EL (cell line): ENCODE measurements at places on chromosomes 7 and 10.

GRCh38 chr7:107228291-107228690 is 59.5 kb downstream of the HBP1 start:
- no peak for DNase-seq

- DNase-seq = no peak
Measured at GRCh38 chr10:1241973-1242935, 186.1 kb downstream of the WDR37 start.

- peak; percentile 80 for DNase-seq
Measured at GRCh38 chr10:110056822-110057221, 49.0 kb downstream of the ADD3 start.

DNA sequence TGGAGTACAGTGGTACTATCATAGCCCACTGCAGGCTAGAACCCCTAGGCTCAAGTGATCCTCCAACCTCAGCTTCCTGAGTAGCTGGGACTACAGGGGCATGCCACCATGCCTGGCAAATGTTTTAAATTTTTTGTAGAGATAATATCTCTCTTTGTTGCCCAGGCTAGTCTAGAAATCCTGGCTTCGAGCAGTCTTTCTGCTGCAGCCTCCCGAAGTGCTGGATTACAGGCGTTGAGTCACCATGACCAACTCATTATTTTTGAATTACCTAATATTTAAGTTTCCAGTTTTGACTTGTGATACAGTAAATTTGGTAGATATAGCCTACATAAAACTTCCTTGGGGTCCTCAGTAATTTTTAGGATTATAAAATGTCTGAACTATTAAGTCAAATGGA is 74.1 kb downstream of the RUNDC3B start:
- peak; percentile 72 for DNase-seq

DNA sequence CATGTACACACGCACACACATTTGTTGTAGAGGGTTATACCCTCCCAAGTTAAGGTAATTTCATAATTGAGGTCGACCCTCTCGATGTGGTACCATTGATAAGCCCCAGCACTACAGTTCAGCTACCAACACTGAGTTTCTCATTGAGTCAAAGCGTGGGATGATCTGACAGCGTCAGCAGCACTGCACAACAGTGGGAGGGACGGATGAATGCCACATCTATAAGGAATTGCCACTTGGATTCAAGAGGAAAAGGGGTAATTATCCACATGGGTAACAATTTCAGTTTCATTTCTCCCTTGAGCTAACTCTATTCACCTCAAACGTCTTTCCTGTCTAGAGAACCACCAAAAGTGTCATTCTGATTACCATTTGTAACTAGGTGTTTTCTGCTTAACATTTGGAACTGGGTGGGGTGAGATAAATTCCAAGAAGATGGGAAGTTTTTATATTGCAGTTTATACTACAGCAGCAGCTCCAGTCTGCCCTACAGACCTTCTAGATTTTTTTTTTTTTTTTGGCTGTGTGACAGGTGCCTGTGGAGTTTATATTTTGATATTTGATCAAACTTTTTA is 342.9 kb downstream of the AUTS2 start:
- no peak for DNase-seq

DNA sequence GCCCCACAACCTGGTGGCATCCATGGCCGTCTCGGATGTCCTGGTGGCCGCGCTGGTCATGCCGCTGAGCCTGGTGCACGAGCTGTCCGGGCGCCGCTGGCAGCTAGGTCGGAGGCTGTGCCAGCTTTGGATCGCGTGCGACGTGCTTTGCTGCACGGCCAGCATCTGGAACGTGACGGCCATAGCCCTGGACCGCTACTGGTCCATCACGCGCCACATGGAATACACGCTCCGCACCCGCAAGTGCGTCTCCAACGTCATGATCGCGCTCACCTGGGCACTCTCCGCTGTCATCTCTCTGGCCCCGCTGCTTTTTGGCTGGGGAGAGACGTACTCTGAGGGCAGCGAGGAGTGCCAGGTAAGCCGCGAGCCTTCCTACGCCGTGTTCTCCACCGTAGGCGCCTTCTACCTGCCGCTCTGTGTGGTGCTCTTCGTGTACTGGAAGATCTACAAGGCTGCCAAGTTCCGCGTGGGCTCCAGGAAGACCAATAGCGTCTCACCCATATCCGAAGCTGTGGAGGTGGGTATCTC is 1.1 kb downstream of the HTR5A start:
- DNase-seq = no peak

- no peak for DNase-seq
Measured at GRCh38 chr7:98727146-98727709, 110.1 kb downstream of the NPTX2 start.

GRCh38 chr7:28986765-28987110 is 28.6 kb upstream of the TRIL start:
- DNase-seq = peak; percentile 12

DNA sequence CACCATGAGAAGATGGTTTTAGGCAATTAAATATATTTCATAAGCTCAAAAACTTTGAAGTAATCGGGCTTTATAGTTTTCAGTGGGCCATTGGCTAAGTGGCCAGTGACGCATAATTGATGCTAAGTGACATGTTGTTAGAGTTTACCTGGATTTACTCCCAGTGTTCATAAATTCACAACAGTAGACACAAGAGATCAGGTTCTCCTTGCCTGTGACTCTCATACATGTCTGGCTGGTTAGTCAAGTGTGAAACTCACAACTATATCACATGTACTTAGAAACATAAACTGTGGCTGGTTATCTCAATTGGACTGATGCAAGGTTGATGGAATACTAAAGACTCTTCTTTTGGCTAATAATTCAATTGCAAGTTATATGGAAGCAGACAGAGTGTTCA is 26.2 kb downstream of the ASB15 start:
- no peak for DNase-seq

- no peak for DNase-seq
Measured at GRCh38 chr10:112643600-112644264, 196.7 kb downstream of the VTI1A start.

DNA sequence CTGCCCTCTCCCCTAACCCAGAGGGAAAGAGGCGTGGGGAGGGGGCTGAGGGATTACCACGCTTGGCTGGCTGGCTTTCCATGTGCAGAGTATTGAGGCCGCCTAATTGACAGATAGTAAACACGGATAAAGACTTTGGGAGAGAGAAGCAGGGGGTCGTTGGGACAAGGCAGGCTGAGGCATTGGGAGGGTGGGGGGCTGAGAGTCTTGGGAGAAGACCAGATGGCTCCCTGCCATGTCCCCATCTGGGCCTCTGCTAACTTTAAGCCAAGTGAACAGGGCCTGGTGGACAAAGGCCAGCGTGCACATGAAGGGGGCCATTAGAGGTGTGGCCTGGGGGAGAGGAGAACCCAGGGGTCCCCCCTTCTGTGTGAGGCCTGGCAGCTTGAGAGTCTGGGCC is 55.4 kb upstream of the MXI1 start:
- DNase-seq = no peak

DNA sequence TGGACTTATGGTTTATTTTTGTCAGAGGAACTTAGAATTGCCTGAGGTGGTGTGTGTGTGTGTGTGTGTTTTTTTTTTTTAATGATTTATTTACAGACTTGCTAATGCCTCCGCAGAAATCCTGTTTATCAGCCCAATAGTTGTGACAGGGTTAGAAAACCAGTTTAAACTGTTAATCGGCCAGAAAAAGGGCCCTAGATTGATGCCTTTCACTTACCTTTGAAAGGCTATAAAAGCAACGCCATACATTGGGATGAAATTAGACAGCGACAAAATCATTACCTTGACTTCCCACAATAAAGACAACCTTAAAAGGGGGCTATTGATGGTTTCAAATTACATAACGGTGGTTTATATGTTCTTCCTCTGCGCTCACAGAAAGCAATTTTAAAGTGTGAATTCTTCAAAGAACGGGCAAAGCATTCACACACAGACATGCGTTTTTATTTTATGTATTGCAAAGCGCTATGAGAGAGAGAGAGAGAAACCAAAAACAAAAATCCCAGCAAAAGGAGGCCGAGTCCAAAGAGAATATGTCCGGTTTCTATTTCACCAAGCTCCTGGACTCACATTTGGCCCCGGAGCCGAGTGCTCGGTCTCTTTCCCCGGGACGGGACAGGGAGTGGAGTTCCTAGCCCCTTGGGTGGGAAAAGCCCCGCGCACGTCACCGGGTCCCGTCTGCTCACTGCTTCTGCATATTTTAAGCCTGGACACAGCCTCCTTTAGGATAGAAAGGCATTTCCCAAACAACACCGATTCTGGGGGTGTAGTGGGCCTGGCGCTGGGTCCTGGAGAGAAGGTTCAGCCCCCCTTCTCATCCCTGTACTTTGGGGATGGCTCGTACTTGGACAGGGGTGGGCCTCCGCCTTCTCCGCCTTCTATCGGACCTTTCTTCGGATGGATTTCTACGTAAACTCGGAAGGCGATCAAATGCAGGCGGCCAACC is 26.8 kb upstream of the VAX1 start:
- no peak for DNase-seq

DNA sequence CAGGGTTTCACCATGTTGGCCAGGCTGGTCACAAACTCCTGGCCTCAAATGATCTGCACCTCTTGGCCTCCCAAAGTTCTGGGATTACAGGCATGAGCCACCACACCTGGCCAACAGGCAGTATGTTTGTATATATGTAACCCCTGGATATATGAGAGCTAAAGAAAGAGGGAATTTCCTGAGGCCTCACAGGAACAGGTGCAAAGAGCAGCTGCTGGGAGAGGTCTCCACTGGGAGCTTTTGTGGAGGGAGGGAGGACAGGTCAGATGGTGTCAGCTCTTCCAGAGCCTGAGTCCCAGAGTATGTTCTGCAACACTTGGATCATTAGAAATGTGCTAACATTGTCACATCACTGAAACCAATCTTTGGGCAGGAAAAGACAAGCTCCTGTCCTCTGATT is 110.1 kb upstream of the KIF5B start:
- no peak for DNase-seq

DNA sequence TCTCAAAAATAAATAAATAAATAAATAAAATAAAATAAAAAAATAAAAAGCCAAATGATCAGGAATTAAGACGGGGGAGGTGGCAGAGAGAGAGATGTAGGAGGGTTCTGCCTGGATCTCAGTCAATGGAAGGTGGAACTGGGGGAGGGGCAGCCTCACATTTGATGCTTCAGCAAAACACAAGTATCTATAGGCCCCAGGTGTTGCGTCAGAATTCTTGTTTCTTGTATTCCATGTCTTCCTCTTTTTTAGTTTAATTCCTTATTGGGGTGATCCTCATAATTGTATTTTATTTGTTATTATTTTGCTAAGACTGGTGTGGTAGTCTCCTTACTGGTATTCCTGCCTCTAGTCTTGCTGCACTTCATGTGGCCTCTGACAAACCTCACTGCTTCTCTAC is 41.4 kb upstream of the SMARCD3 start:
- DNase-seq = no peak

DNA sequence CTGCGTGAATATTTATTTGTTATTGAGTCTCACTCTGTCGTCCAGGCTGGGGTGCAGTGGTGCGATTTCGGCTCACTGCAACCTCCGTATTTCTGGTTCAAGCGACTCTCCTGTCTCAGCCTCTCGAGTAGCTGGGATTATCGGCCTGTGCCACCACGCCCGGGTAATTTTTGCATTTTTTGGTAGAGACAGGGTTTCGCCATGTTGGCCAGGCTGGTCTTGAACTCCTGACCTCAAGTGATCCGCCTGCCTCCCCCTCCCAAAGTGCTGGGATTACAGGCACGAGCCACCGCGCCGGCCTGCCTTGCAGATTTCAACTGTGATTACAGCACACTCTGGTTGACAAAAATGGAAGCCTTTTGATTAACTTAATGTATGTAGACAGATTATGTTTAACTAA is 730.0 kb upstream of the VSTM2A start:
- DNase-seq = no peak

GRCh38 chr7:156635529-156636385 is 4.8 kb upstream of the RNF32 start:
- DNase-seq = no peak

- no peak for DNase-seq
Measured at GRCh38 chr7:127928852-127929251, 102.4 kb downstream of the LRRC4 start.

DNA sequence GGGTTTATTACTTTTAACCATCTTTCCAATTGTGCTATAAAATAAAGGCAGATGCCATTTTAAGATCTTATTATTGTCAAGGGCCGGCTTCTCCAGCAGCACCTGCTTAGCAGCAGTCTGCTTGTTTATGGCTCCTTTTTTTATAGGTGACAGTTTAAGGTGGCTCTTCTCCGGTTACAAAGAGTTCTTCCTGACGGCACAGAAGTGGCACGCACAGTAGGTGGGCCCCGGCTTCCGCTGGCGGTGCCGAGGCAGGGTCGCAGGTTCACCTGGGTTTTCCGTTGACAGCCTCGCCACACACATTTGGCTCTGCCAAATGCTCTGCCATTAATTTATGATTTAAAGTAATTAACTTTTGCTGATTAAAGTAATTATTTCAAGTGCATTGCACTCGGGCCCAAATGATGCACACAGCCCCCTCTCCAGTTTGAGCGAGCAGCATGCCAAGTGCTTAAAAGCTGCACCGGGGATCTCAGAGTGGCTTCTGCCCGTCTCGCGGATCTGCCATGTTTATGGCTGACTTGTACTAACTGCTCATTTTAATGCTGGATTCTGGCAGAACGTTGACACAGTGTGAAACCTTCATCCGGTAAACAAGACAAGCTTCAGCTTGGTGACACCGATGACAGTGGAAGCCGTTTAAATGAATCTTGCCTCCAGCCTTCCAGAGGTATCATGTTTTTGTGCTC is 355.1 kb upstream of the MKI67 start:
- no peak for DNase-seq

- DNase-seq = no peak
Measured at GRCh38 chr10:1158066-1158465, 101.9 kb downstream of the WDR37 start.

GRCh38 chr10:92638037-92638436 is 45.1 kb downstream of the KIF11 start:
- no peak for DNase-seq

DNA sequence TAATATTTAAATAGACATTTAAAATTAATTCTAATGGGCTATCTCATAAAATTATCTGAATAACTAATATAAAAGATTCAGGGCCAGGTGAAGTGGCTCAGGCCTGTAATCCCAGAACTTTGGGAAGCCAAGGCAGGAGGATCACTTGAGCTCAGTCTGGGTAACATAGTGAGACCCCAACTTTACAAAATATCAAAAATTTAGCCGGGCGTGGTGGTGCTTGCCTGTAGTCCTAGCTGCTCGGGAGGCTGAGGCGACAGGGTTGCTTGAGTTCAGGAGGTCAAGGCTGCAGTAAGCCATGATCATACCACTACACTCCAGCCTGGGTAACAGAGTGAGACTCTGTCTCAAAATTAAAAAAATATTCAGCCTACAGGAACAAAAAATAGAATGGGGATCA is 12.5 kb downstream of the NOBOX start:
- no peak for DNase-seq

GRCh38 chr10:123269017-123269552 is 114.9 kb downstream of the BUB3 start:
- no peak for DNase-seq

DNA sequence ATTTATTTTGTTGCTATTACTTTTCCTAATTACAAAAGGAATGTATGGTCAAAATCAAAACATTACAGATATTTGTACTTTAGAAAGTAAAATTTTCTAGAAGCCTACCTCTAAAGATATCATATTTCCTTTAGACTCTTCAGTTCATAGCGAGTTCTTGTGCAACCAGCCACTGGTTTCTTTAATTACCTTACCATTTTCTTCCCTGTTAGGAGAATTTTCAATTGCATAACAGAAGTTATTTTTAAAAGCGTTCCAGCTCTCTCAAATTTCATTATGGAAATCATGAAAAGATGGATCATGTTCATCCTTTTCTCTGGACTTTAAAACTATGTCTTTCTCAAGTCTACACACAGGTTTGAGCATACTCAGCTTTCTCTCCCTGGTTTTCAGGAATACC is 5.0 kb upstream of the TRUB1 start:
- DNase-seq = no peak
